Smooth muscle cell of the pulmonary artery (primary cell): ENCODE measurements at places on chromosomes 1 and 21. TPM values are rescaled to one million over a fixed set of nuclear protein-coding genes. Genes with fewer than 3 reads are reported as not detected.

LCE2C gene
- total RNA-seq, result not detected in 2 replicates

LINGO4 gene
- not detected in 2 replicates for total RNA-seq

ANXA9 gene
- 0.20 TPM in 1 of 2 replicates, not detected in the other for total RNA-seq

CD1E gene
- not detected in 2 replicates for total RNA-seq

ARID1A gene
- 29.0 and 31.2 TPM in 2 replicates for total RNA-seq

ARHGAP30 gene
- not detected in 2 replicates for total RNA-seq

PPIAL4G gene
- not detected in 2 replicates for total RNA-seq

NHLH1 gene
- 0.07 TPM in 2 replicates for total RNA-seq

NUF2 gene
- 2.4 and 7.0 TPM in 2 replicates for total RNA-seq
